ENCODE measurements at places on chromosomes 1 and 21.

DNA sequence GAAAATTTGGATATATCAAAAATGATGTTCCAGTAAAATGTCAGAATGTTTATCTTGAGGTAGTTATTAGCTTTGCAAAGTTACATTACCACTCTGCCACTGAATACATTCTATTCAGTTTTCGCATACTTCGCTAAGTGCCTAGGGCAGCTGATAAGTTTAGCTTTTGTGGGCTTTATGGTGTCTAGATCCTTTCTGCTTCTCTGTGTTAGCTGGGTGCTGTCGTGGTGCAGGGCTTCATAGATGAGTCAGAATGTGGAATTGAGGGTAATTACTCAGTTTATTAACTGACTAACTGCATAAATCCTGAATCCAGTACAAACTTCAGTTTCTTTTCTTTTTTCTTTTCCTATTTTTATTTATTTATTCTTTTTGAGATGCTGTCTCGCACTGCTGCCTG lies 21.5 kb downstream of the NCAM2 start:
- DNase-seq: no peak

GRCh38 chr1:18536915-18537314 lies 56.2 kb downstream of the KLHDC7A start:
- DNase-seq: no peak

GRCh38 chr1:90729504-90730242 lies 12.6 kb upstream of the BARHL2 start:
- DNase-seq: no peak

- no peak for DNase-seq
Measured at GRCh38 chr1:42153624-42154023, 414 bp downstream of the GUCA2B start.

DNA sequence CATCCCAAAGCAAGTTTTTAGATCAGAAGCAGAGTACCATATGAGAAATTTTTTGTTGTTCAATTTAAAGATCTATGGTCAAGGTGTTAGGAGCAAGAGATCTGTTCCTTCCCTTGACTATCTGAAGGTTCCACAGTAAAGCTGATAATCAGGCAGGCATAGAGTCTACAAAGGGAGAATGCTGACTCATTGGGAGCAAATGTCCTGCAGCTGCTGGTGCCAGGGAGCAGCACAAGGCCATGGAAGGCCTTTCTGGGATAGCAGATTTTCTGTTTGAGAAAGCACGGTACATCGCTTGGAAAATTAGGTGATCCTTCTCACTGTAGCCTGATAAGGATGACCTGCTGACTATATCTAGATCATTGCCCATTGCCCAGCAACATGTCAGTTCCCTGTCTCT lies 210.1 kb upstream of the C1orf87 start:
- DNase-seq: no peak

GRCh38 chr1:110914676-110915075 lies 41.7 kb downstream of the CD53 start:
- no peak for DNase-seq

DNA sequence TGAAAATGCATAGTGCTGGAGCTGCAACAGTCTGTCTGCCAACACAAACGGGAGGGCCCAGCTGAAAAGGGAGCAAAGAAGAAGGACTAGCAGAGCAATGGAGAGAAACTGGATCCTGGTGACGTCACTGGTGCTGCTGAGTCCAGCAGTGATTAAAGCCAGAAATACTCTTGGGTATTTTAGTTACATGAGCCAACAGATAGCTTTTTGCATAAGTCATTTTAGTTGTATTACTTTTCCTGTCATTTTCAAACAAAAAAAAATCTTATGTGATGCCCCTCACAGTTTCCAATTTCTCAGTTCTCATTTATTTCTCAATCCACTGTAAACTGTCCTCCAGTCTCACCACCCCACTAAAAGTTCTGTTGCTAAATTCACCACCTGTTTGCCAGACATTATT lies 38.7 kb upstream of the NEK7 start:
- no peak for DNase-seq

- DNase-seq: no peak
Measured at GRCh38 chr1:173294843-173295242, 87.7 kb upstream of the TNFSF4 start.

DNA sequence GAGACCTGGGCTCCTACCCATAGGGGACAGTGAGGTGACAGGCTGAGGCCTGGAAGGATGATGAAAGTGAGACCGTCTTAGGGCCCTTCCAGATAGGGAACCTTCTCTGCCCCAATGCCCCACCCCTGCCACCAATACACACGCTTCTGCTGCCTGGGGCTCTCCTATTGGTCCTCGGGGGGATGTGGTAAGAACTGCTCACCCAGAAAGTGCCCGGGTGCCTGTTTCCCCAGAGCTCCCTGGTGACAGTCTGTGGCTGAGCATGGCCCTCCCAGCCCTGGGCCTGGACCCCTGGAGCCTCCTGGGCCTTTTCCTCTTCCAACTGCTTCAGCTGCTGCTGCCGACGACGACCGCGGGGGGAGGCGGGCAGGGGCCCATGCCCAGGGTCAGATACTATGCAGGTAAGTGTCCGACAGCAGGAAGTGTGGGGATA lies 948 bp downstream of the SEMA4A start:
- DNase-seq: no peak

GRCh38 chr1:201783058-201783457 lies 45.9 kb upstream of the IPO9 start:
- DNase-seq: no peak

GRCh38 chr1:19754482-19754881 lies 45.2 kb downstream of the TMCO4 start:
- DNase-seq: no peak

- no peak for DNase-seq
Measured at GRCh38 chr1:244917073-244917670, 52.8 kb upstream of the HNRNPU start.

DNA sequence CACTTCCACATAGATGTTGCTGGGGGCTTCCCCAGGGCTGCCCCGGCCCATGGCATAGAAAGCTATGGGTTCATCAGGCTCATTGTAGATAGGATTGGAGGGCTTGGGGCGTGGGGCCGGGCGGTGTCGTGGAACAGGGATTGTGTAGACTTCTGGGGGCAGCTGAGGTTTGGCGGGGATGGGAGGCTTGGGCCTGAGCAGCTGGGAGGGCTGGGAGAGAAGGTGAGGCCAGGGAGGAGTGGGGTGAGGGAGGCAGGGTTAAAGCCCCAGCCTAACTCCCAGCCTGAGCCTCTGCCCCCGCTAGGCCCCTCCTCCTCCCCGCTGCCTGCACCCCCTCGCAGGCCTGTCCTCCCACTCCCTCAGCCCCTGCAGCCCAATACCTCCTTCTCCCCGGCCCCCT lies 7.4 kb downstream of the SH2D2A start:
- DNase-seq: no peak

DNA sequence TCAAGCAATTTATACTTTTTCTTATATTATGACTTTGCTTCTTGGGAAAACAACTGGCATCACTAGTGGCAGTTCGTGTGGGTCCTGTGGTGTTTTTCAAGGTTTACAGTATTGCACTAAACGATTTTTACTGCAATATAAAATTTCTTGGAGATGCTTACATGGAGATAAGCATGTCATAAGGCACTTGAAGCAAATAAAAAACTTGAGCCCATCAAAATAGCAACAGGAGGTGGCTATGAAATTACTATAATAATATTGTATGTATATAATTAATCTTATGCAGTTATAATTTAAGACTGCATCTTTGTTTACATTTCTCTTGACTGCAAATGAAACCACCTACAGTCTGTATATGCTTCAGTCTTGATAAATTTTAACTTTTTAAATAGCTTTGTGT lies 29.3 kb upstream of the CHAF1B start:
- no peak for DNase-seq

DNA sequence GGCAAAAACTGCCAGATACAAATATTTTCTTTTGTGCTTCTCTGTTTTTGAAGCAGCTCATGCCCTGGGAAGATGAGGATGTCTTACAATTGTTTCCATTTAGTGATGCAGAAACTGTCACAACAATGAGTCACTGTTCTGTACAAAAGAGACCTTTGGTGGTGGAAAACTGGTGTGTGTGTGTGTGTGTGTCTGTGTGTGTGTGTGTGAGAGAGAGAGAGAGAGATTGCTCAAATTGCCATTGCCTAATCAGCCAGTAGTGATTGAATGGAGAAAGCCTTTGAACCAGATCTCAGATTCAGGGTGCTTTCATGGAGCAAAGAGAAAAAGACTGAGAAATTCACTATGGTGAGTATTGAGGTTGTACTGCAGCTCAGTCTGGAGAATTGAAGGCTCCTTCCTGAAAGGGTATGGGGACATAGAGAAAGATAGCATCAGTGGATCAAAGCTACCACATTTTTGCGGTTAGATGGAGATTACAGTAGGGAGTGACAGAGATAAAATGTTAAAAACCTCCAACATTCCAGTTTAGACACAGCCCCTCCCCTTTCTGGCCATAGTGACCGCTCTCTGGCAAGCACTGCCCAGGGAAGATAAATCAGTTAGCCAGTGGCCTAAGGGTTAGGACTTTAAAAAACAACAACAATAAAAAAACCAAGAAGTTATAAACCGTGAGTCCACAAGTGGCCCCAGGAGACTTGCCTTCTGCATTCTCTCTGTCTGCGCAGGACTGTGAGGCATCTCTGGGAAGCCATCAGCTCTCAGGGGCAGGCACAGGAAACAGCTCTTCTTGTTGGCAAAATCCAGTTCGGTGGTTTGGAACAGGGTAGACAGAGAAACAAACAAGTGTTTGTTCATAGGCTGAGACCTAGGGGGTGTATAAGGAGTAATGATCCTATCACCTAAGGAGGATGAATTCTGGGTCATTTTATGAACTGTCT lies 406.5 kb downstream of the DUSP10 start:
- no peak for DNase-seq

- no peak for DNase-seq
Measured at GRCh38 chr1:235050911-235051360, 77.7 kb downstream of the TOMM20 start.

All from activated CD4-positive, alpha-beta T cell treated with anti-CD3 and anti-CD28 coated beads for 4 hours (primary cell).